ENCODE measurements at places on chromosomes 2 and 18. TPM values are rescaled to one million over a fixed set of nuclear protein-coding genes. Genes with fewer than 3 reads are reported as not detected.

The C2orf80 gene
- 1.0 TPM for total RNA-seq

The CDH20 gene
- total RNA-seq: 0.63 TPM

The TEKT4 gene
- not detected for total RNA-seq

The HDAC4 gene
- 52.1 TPM for total RNA-seq

The CNGA3 gene
- total RNA-seq: 0.84 TPM

The ITPRIPL1 gene
- 25.6 TPM for total RNA-seq

The OXER1 gene
- 1.7 TPM for total RNA-seq

The ERBB4 gene
- total RNA-seq: 10.2 TPM

The CHRND gene
- 5.8 TPM for total RNA-seq

The TOGARAM2 gene
- total RNA-seq: not detected

The SATB2 gene
- total RNA-seq: 9.2 TPM

The LINC00305 gene
- not detected for total RNA-seq

The FBXO48 gene
- total RNA-seq: 1.6 TPM

The RTP5 gene
- total RNA-seq: not detected

The LRATD1 gene
- 3.6 TPM for total RNA-seq

The CFAP221 gene
- 3.0 TPM for total RNA-seq

The LIPG gene
- total RNA-seq: 32.4 TPM

The ANKRD29 gene
- total RNA-seq: 0.61 TPM

The TUBB8B gene
- total RNA-seq: not detected

The SULT1C2 gene
- total RNA-seq: 0.19 TPM

The EGR4 gene
- not detected for total RNA-seq

The EIF2AK3 gene
- total RNA-seq: 15.2 TPM

The ZNF385B gene
- total RNA-seq: 3.4 TPM

The TNS1 gene
- total RNA-seq: 11.3 TPM

The SLC9A4 gene
- not detected for total RNA-seq

The NFATC1 gene
- total RNA-seq: 2.4 TPM

The EHD3 gene
- total RNA-seq: 10.7 TPM

The SOWAHC gene
- 10.4 TPM for total RNA-seq
